ENCODE measurements at places on chromosomes 13 and 19. TPM values are rescaled to one million over a fixed set of nuclear protein-coding genes. Genes with fewer than 3 reads are reported as not detected.

- DNase-seq = no peak
Measured at GRCh38 chr19:50912727-50913716, 1.8 kb upstream of the KLK4 start.

DNA sequence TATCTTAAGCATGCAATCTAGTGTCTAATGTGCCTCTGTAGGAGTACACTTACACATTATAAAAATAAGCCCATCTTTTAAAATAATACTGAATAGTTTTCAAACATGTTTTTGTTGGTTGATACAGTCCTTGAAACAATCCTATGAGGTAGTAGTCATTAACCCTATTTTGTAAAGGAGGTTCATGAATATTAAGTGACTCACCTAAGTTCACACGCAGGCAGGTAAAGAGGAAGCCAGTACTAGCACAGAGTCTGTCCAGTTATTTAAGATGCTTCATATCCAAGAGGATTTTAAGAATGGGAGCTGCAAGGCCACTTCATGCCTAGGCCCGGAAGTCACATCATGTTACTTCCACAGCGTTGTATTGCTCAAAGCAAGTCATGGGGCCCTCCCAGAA is 121.0 kb upstream of the MAB21L1 start:
- no peak for DNase-seq

DNA sequence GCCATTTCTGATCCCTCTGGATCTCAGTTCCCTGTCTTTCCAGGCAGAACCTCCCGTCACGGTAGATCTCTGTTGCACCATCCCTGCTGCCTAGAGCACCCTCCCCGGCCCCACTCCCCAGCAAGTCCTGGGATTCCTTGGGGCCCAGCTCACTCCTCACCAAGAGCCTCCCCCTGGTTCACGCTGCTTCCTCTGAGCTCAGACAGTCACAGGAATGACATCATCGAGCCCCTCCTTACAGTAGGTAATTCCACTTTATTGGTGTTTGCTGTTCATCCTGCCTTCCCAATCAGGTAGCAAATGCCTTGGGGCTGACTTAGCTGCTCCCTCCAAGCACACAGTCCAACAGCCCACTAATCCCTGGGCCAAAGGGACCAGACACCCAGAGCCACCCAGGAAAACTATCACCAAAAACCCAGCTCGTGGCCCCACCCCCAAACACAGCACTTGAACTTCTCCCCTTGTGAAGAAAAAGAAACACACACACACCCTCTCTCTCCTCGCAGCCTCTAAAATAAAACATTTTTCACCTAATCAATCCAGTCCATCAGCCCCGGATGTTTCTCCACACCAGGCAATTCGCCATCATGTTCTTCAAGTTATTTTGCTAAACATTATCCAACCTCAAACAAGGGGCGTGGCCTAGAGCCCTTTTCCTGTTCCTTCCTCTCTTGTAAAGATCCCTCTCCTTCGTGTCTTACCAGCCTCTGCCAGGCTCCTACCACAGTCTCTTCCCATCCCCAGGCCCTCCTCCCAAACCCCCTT is 2.5 kb downstream of the NAPA start:
- peak; percentile 21 for DNase-seq

- DNase-seq = peak; percentile 89
Measured at GRCh38 chr13:49690995-49691784, at the start of gene EBPL. TSS of gene EBPL (minus strand) at chr13:49691486. CDS start at chr13:49691424, 62 bp downstream.

DNA sequence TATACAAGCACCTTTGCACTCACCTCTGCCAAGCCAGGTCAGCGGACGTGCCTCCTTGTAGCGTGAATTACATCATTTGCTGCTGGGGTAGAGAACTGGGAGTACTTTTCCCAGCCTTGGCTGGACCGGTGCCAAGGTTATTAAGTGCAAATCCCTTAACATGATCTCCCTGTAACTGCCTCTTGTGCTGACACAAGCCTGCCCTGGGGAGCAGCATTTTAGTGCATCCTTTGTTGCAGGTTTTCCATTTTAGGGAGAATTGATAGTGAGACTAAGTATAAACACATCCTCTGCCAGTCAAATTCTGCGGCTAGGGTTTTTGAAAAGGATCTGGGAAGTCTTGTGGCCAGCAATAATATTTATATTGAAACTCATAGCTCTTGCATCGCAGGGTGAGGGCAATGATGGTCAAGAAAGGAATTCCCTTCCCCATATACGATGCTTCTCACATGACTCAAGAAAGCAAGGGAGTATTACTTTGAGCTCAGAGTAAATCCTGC is 32.7 kb upstream of the DCLK1 start:
- DNase-seq = peak; percentile 33

DNA sequence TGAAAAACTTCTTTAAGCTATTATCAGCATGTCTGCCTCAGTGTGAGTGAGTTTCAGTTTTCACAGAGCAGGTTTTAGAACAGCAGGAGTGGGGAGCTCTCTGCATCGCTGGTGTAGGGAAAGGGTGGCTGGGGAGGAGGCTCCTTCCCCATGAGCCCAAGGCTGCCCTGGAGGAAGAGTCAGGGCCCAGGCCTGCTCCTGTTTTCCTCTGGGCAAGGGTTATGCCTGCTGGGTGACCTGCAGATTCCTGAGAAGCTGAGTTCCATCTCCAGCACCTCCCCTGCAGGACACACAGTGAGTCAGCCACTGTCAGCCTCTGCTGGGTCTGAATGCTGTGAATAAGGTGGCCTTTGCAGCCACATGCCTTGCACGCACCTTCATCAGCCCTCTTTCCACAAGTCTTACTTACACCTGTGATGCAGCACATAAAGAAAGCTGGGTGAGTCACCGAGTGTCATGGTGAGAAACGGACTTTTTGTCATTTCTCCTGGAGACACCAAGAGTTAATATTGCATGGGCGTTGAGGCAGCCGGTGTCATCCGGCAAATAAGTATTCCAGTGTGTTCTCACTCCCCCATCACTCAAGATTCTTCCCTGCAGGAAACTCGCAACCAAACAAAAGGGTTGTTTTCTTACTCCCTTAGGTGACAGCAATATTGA is 186.4 kb upstream of the KL start:
- DNase-seq = no peak

GRCh38 chr13:27442071-27442647 is 8.2 kb downstream of the MTIF3 start:
- DNase-seq = no peak

DNA sequence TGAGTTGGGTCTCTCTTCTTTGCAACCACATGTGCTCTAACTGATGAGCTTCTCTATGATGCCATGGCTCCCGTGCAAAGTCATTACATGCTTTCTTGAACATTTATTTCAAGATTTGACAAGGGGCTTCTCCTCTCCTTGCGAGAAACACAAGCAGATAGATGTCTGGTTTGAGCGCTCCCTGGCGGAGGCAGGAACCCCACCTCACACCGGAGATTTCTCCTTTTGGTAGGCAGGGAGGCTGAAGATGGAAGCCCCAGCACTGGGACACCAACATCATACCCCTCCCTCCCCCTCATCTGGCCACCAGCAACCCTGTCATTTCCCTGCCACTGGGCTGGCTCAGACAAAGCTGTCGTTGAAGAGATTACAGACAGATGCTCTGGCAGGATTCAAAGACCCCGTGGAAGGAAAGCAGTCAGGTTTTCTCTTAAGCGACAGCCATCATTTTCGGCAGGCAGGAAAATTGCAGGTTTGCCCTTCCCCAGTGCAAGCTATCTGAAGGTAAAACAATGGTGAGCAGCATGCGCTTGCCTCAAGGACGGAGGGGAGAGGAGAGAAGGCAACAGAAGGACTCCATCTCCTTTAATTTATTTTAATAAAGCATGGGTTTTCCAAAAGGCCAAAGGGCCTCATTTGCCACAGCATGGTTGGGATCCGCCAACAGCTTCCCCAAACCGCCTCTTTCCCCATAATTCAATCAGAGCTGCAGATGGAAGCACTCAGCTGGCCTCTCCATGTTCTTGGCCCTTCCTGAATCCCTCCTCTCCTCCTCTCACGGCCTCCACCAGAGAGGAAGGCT is 344.1 kb upstream of the TSHZ3 start:
- DNase-seq = peak; percentile 11

GRCh38 chr19:5141129-5141849 is 172.4 kb downstream of the KDM4B start:
- no peak for DNase-seq

DNA sequence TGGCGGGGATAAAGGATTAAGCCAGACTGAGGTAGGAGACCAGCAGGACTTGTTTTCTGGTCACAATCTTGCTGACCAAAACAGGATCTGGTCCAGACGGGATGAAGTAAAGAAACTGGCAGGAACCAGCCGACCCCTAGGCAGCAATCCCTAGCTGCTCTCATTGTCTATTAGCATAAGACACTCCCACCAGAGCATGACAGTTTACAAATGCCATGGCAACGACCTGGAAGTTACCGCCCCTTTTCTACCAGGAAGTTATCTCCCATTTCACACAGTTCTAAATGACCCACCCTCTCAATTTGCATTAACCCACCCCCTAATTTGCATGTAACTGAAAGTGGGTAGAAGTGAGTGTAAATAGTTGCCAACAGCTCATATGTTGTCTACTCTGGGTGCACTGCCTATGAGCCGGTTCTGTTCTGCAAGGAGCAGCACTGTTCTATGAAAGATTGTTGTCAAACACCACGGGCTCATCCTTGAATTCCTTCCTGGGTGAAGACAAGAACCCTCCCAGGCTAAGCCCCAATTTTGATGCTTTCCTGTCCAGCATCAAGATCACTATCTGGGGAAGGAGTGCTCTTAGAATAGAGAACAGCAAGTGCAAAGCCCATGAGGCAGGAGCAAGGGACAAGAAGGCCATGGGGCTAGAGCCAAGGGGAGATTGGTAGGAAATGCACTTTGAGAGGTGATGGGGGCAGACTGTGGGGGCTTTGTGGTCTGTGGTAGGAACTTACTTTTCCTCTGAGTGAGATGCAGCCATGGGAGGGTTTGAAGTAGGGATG is 13.9 kb upstream of the FBXO27 start:
- DNase-seq = peak; percentile 76

- DNase-seq = no peak
Measured at GRCh38 chr19:37537391-37537947, 30.7 kb downstream of the ZNF793 start.

- no peak for DNase-seq
Measured at GRCh38 chr19:13788991-13789390, 6.3 kb upstream of the ZSWIM4 start.

GRCh38 chr19:12314553-12314952 is 18.9 kb downstream of the ZNF563 start:
- no peak for DNase-seq

Gene TPTE2
- total RNA-seq = not detected

Gene KCNC3
- 0.55 TPM for total RNA-seq

Gene TUBA3C
- 0.72 TPM for total RNA-seq

Gene LILRB1
- not detected for total RNA-seq

Gene ALG11
- 21.3 TPM for total RNA-seq

Gene GARIN5A
- 0.27 TPM for total RNA-seq

Gene ACER1
- total RNA-seq = not detected

Data from SK-MEL-5 (cell line).